ENCODE measurements at places on chromosomes 2 and 18.
A peak's percentile ranks its signal among the peaks of the same experiment; 100 is the strongest.

DNA sequence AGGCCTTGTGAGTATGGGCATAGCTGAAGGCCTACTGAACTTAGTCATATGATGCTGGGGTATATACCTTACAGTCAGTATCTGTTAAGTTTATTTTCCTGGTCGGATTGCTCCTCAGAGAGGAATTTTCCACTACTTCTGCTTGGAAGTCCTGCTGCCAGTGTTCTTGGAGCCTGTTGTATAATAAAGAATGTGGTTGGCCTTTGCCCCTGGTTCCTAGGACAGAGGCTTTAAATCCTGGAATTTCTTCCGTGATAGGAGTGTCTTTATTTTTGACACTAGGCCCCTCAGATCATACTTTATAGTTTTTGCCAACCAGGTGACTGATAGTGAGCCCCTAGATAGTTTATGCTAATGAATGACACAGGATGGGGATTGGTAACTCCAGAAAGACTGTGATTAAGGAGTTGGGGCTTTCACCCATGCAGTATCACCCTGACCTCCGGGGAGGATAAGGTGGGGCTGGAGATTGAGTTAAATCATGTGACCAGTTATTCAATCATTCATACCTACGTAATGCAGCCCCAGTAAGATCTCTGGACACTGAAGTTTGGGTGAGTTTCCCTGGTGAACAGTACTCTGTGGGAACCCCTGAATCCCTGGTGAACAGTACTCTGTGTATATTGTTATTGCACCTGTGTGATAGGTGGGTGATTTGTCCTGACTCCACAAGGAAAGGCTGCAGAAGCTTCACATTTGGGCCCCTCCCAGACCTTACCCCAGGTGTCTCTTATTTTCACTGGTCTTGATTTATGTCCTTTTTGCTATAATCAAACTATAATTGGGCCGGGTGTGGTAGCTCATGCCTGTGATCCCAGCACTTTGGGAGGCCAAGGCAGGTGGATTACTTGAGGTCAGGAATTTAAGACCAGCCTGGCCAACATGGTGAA is 56.9 kb downstream of the COMMD1 start:
- no peak for DNase-seq

DNA sequence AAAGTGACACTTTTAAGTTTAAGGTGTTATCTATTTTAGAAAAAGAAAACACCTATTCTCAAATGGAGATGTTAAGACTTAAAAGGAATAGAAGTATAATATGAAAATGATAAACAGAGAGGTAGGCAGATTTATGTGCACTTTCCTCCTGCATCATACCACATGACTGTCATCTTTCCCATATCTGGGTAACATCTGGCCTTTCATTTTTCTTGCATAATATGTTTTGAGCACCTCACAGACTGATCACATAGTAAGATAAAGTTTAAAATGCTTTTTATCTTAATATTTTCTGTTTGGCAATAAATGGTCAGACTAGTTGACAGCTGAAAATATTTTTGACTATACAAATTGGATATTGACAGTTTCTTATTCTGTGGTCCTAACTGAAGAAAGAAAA is 1852.1 kb upstream of the PIK3C3 start:
- DNase-seq, result no peak

GRCh38 chr2:127410871-127411652 is 7.2 kb upstream of the PROC start:
- DNase-seq, result no peak

DNA sequence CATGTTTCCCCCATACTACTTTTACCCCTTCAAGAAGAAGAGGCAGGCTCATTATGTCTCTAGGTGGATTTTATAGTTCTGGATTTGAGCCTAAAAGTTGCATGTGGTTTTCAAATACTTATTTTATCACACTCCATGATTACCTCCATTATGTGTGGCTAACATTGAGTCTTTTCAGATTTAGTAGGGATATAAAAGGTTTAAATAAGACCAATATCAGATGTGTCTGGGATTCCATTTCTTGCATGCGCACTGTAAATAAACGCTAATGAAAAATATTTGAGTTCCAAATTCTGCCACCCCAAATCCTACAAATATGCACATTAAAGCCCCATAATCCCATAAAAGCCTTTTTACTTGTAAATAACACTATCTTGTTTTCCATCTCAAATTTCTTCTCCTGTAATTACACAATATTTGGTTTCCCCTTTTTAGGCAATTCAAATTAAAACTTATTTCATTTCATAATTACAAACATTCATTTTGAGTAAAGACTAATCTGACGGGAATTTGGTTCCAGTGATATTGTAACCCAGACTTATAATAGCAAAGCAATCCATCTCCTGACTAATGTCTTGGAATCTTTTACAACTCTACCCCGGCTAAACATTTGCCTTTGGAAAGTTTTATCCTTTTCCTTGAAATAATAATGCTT is 600.0 kb downstream of the SLC4A3 start:
- DNase-seq, result no peak

GRCh38 chr18:38900031-38900430 is 1334.4 kb upstream of the CELF4 start:
- DNase-seq, result no peak

DNA sequence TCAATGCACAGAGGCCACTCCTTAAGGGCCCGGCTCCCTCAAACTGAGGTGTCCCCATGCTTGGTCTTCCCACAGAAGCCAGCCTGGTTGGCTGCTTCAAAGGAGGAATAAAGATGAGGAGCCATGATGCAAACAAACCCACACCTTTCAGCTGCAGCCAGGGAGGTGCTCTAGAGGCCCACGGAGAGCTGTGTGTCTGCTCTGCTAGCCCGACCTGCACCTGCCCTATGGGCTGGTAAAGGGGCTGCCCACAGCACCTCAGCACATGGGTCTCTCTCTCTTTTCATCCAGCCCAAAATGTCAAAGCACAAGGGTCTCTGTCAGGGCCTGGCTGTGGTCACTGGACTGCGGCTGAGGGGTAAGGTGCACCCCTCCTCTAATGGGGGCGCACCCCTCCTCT is 132.1 kb downstream of the MSH2 start:
- DNase-seq, result no peak

GRCh38 chr2:95019572-95019971 is 5.9 kb upstream of the MAL start:
- DNase-seq, result no peak

- peak; percentile 74 for DNase-seq
Measured at GRCh38 chr2:9675415-9676351, 44.9 kb upstream of the YWHAQ start.

DNA sequence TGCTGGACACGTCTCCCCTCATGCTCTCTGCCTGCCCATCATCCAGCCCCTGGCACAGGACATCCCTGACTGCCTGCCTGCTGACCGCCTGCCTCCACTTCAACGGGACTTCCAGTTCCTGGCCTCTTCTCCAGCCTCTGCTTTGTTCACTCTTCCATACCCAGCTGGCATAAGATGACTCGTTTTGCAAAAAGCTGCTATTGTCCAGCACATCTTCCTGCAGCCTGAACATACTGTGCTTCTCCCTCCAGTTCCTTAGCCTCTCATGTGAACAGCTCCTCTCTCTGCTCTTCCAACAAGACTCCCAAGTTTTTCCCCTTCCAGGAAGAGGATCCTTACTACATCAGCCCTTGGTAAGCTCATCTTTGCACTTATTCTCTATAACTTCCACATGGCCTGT is 62.4 kb upstream of the SKOR2 start:
- no peak for DNase-seq

DNA sequence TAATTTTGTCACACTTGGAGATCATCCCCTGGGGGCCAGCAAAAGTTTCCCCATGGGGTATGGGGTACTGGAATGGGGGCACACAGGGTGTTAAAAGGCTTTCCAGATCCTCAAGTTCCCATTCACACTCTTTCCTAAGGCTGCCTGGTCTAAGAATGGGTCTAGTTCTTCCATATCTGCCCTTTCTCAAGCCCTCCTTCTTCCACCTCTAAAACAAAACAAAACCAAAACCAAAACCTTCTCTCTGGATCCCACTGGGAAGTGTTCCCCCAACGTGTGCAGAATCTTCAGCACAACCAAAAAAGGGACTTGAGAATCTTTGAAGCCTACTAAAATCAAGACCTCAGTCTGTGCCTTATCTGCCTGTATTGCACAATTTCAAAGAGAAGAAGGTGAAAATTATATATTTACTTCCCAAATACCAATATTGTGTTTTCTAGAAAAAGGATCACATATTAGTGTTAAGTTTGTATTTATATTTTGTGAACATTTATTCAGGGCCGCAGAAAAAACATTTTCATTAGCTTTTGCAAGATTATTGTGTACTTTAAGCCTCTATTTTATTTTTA is 207.2 kb upstream of the TCF4 start:
- DNase-seq, result no peak

- DNase-seq, result no peak
Measured at GRCh38 chr2:37669446-37669845, 2.0 kb downstream of the CDC42EP3 start.
